Endodermal cell (in vitro differentiated cells): ENCODE measurements at places on chromosomes 3 and 15. TPM values are rescaled to one million over a fixed set of nuclear protein-coding genes. Genes with fewer than 3 reads are reported as not detected.

PPP1R14D gene
- total RNA-seq = not detected in 3 replicates

DAZL gene
- 0.14 TPM in 1 of 2 replicates, not detected in the other for total RNA-seq

CELSR3 gene
- 24.7 to 32.3 TPM (median 30.1 TPM) in 3 replicates for total RNA-seq

LRRN1 gene
- 216 and 222 TPM in 2 replicates for total RNA-seq

NEIL1 gene
- 17.8 and 20.2 TPM in 2 replicates for total RNA-seq

DNA sequence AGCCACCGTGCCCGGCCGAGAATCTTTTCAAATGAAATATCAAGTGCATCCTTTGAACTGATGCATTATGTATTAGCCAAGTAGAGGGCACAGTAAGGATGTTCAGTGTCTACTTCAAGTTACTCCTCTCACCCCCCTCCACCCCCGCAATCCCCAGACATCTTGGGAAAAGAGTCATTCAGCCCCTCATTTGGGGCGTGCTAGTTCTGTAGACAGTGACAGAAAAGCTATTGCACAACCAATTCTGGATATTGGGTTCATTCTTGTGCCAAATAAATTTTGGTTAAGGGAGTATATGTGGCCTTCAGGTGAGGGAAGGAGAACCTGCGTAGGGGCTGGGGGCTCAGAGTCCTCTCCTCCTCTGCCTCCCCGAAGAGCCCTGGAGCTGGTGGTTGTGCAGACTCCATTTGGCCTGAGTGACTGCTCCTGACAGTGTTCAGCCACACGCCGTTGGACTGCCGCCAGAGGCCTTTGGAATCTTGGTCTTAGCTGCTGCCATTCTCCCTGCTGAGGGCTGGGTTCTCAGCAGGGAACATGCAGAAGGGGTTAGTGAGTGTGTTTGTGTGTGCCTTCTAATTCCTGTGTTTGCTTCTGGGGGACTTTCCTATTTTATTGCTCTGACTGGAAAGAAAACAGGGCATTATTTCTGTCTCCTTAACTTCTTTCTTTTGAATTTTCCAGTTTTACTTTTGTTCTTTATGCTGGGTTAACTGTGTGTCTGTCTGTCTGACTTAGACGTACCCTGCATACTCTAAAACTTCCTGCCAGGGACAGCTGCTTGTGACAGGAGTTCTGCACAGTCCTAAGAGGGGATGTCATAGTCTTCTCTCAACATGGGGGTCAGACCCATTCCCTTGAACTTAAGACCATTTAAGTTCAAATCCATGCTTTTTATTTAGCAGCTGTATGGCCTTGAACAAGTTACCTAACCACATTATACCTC, 21.0 kb downstream of the RARB start:
- peaks cover 17% of the 10 kb centered on the region for H3K36me3 ChIP-seq
- H3K27ac ChIP-seq = peak overlapping the region; percentile 56
- DNase-seq = peak; percentile 70
- H3K4me3 ChIP-seq = no peak overlapping the region
- no peaks in the 10 kb centered on the region for H3K27me3 ChIP-seq
- peaks cover 28% of the 10 kb centered on the region for H3K4me1 ChIP-seq

- H3K36me3 ChIP-seq = no peaks in the 10 kb centered on the region
- no peak for DNase-seq
- H3K4me1 ChIP-seq = no peaks in the 10 kb centered on the region
- H3K27ac ChIP-seq = no peak overlapping the region
These were observed 115.6 kb downstream of the CHDH start for GRCh38 chr3:53730576-53730975.

GRCh38 chr3:61807865-61808276, 246.5 kb downstream of the PTPRG start:
- no peak overlapping the region for H3K4me3 ChIP-seq
- H3K36me3 ChIP-seq = no peaks in the 10 kb centered on the region
- H3K27me3 ChIP-seq = no peaks in the 10 kb centered on the region
- no peak for DNase-seq
- H3K4me1 ChIP-seq = peaks cover 11% of the 10 kb centered on the region
- H3K27ac ChIP-seq = no peak overlapping the region
